Tongue (tissue), 3 donors: ENCODE measurements at places on chromosomes 7 and 10.

DNA sequence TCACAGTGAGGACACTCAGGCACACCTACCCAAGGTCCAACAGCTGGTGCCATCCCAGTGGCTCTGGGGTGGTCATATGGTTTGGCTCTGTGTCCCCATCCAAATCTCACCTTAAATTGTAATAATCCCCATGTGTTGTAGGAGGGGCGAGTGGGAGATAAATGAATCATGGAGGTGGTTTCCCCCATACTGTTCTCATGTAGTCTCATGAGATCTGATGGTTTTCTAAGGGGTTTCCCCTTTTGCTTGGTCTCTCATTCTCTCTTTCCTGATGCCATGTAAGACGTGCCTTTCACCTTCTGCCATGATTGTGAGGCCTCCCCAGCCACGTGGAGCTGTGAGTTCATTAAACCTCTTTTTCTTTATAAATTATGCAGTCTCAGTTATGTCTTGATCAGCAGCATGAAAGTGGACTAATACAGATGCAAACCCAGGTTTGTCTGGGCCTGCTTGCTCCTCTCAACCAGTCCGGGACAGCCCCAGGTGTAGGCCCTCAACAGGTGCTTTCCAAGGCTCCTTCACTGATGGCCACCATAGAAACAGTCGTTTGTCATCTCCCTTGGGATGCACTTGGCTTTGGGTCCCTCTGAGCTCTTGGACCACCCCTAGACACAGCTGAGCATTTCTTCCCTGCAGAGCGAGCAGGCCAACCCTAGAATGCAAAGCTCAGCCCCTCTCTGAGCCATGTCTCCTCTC, 101.3 kb upstream of the CTBP2 start:
- no peak for DNase-seq

DNA sequence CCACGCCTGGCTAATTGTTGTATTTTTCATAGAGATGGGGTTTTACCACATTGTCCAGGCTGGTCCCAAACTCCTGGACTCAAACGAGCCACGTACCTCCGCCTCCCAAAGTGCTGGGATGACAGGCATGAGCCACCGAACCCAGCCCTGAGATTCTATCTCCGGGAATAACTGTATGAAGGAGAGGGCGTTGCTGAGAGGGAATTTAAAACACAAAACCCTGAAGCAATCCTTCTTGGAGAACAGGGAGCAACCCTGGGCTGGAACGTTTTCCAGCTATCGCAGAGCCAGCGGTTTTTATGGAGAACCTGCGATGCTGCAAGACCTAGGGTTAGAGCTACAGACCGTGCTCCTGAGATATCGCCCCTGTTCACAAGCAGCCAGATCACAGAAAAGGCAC, 144.6 kb downstream of the PRKAG2 start:
- DNase-seq = no peak

GRCh38 chr10:7297094-7297493, 113.7 kb downstream of the SFMBT2 start:
- no peak for DNase-seq

DNA sequence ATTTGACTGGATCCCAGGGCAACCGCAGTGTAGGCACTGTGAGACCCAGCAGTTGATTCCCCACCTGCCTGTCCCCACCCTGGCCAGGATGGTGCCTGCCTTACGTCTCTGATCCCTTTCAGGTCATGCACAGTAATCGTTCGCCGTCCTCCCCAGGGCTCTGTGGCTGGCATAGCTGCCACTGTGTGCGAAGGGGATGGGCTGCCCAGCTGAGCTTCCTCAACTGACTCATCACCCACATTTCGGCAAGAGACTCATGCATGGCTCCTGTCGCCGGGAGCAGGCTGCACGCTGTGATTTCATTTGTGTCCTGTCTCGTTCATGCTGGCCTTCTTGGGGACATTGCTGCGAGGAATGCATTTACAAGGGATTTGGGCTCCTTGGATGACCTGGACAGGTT, 252.4 kb downstream of the KLF6 start:
- no peak for DNase-seq

DNA sequence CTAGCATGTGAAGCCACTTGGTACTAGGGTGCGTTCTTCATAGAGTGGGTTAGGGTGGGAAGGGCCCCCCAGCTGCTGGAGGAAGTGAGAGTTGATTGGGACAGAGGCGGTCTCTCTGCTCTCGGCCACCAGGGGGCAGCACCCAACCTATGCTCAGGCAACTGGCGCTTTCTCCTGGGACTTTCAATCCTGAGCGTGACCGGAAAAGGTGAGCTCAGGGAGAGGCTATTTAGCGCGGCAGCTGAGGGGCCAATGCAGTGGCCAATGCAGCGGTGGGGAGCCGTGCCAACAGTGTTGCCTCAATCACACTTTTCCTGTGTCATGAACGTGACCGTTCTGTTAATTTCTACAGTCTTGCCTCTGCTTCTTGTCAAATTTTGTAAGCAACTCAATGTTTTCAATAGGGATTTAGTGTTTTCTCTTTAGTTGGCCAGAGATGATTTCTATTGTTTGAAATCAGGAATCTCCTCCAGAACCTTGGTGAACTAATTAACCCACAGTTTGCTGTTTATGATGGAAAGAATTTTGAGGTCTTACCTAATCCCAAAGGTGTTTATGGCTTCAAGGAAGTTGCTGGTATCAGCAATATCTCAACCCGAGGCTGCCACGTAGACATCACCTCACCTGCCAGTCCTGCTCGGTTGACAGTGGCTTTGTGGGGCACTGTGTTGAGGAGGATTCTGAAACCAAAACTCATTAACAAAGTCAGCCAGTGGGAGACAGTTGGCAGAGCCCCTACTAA, 67.9 kb upstream of the PDZD8 start:
- peak; percentile 85 for DNase-seq

DNA sequence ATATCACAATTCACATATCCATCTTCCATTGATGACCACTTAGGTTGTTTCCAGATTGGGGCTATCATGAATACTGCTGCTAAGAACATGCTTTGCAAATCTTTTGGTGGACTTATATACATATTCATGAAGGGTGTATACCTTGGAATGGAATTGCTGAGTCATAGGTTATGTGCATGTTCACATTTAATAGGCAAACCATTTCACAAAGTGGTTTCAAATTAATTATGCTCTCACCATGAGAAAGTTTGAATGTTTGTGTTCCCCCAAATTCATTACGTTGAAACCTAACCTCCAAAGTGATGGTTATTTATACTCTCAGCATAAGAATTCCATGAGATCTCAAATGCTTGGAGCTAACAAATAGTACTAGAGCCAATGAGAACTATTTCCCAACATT, 86.4 kb downstream of the VPS41 start:
- no peak for DNase-seq

GRCh38 chr10:72066318-72067284, 21.8 kb downstream of the SPOCK2 start:
- DNase-seq = no peak

- no peak for DNase-seq
Measured at GRCh38 chr7:17144322-17144721, 154.1 kb upstream of the AHR start.

GRCh38 chr10:71534568-71535194, 138.0 kb downstream of the CDH23 start:
- peak; percentile 43 for DNase-seq

DNA sequence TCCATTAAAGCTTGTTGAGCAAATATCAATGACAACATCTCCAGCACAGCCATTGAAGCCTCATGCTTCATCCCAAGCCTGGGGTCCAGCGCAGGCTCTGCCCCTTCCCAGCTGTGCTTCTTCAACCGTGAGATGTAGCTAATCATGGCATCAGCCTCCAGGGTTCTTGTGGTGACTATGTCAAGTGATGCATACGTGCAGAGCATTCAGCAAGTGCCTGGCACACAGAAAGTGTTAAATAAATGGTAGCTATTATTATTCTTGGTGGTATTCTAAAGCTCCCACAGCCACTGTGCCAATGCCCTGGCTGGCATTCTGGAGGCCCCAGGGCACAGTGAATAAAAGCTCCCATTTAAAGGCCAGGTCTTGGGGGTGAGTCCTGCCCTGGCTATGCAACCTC, 146.6 kb downstream of the WDR11 start:
- no peak for DNase-seq

DNA sequence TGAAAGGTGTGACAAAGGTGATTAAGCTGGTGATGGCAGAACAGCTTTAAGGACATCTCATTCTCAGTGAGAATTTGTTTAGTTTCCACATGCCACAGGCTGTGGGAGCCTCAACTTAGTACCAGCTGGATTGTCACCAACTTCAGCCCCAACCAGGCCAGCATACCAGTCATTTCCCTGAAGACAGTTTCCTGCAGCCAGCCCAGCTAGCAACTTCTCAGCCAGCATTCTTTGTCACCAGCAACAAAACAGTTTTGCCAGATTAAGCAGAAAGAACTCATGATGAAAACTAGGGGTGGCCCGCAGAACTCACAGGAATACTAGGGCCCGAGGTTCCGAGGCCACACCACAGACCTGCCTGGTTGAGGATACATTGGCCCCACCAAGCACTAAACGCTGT, 68.8 kb upstream of the UNC5B start:
- no peak for DNase-seq

GRCh38 chr7:21640105-21640504, 97.3 kb downstream of the DNAH11 start:
- no peak for DNase-seq

DNA sequence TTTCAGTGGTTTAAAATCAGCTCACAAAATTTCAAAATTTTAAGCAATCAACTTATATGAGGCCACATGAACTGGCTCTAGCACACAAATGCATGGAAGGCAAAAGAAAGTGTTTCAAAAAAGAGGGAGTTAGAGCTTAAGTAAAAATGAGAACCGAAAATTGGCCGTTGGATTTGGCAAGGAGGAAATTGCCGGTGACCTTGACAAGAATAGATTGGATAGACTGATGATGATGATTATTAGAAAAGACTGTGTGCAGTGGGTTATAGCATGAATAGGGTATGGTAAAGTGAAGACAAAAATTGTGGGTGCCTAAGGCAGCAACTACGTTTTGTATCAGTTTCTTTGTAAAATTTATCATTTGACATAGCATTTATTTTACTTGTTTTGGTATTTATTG, 175.7 kb downstream of the SEMA3D start:
- no peak for DNase-seq
